ENCODE measurements at places on chromosomes 5 and 9.
A peak's percentile ranks its signal among the peaks of the same experiment; 100 is the strongest.

GRCh38 chr5:87151547-87151946 lies 116.1 kb upstream of the RASA1 start:
- DNase-seq = no peak

GRCh38 chr5:179915406-179915935 lies 7.8 kb upstream of the TBC1D9B start:
- DNase-seq = no peak

DNA sequence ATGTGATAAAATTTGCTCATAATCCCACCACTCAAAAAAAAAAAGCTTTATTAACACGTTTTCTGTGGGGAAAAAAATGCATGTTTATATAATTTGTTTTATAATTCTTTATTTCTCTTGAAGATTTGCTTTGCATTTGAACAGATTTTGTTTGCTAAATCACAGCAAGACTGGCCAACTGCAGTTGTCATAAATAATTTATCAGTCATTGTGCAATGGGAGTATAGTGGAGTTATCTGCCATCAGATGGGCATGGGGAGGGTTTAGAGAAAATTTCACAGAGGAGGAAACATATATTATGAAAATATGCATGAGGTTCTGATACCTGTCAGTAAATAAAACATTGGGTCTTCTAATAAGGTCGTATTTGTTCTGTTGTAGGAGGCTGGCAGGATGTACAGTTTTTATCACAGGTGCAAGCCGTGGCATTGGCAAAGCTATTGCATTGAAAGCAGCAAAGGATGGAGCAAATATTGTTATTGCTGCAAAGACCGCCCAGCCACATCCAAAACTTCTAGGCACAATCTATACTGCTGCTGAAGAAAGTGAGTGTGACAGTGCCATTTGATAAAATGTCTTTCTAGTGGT lies 23.8 kb downstream of the HSDL2 start:
- no peak for DNase-seq

DNA sequence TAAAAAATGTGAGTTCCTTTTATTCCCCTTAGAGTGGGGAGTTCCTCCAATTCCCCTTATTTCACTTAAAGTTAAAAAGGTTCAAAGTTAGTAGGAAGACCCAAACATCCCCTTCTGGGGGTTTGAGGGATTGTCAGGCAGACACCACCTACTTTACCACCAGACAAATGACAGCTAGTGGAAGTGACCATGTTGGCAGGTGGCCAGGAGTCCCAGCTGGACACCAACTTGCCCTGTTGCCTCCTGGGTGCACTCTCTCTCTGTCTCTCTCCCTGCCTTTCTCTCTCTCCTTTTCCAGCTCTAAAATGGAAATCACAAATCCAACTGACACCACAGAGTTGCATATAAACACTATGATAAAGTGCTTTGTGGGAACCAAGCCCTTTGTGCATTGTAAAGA lies 307.7 kb upstream of the TLE4 start:
- no peak for DNase-seq

- no peak for DNase-seq
Observed at GRCh38 chr5:79585116-79585515, 27.1 kb upstream of the TENT2 start.

- DNase-seq = peak; percentile 21
Observed at GRCh38 chr9:131585375-131585774, 40.1 kb downstream of the PRRT1B start.

- no peak for DNase-seq
Observed at GRCh38 chr5:96628406-96628805, 33.8 kb upstream of the CAST start.

GRCh38 chr9:110923601-110924000 lies 114.7 kb downstream of the LPAR1 start:
- DNase-seq = no peak

DNA sequence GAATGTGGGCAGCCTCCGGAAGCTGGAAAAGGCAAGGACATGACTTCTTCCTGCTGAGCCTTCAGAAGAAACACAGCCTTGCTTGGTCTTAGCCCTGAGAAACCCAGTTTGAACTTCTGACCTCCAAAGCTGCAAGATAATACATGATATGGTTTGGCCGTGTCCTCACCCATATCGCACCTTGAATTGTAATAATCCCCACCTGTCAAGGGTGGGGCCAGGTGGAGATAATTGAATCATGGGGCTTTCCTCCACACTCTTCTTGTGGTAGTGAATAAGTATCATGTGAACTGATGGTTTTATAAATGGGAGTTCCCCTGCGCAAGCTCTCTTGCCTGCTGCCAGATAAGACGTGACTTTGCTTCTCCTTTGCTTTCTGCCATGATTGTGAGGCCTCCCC lies 310.9 kb downstream of the PSAT1 start:
- DNase-seq = no peak

DNA sequence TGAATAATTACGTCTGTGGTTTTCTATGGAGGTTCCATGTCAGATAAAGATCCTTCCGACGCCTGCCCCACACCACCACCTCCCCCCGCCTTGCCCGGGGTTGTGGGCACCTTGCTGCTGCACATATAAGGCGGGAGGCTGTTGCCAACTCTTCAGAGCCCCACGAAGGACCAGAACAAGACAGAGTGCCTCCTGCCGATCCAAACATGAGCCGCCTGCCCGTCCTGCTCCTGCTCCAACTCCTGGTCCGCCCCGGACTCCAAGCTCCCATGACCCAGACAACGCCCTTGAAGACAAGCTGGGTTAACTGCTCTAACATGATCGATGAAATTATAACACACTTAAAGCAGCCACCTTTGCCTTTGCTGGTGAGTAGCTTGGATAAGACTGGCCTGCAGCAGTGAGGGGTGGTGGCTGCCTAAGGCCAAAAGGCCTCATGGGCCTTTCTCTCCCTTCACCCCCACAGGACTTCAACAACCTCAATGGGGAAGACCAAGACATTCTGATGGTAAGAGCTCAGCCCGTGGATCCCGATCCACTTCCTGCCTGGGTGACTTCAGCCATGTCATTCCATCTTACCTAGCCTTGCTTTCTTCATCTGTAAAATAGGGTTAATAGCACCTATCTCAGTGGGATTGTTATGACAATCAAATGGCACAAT lies at the start of gene IL3:
Gene IL3 (plus strand): TSS at position 155 of the 661 bp plus-strand sequence. CDS start 52 bp downstream, at position 207.
- no peak for DNase-seq

GRCh38 chr5:35478856-35479682 lies 138.6 kb upstream of the SPEF2 start:
- DNase-seq = no peak

- DNase-seq = no peak
Observed at GRCh38 chr5:54257366-54258118, 52.8 kb downstream of the ARL15 start.

- peak; percentile 63 for DNase-seq
Observed at GRCh38 chr9:131739959-131740648, at the start of gene RAPGEF1. Gene RAPGEF1, minus strand, starts transcription at chr9:131740076. Its CDS starts 246 bp downstream, at chr9:131739830.

- DNase-seq = no peak
Observed at GRCh38 chr5:35202319-35203111, 27.8 kb downstream of the PRLR start.

DNA sequence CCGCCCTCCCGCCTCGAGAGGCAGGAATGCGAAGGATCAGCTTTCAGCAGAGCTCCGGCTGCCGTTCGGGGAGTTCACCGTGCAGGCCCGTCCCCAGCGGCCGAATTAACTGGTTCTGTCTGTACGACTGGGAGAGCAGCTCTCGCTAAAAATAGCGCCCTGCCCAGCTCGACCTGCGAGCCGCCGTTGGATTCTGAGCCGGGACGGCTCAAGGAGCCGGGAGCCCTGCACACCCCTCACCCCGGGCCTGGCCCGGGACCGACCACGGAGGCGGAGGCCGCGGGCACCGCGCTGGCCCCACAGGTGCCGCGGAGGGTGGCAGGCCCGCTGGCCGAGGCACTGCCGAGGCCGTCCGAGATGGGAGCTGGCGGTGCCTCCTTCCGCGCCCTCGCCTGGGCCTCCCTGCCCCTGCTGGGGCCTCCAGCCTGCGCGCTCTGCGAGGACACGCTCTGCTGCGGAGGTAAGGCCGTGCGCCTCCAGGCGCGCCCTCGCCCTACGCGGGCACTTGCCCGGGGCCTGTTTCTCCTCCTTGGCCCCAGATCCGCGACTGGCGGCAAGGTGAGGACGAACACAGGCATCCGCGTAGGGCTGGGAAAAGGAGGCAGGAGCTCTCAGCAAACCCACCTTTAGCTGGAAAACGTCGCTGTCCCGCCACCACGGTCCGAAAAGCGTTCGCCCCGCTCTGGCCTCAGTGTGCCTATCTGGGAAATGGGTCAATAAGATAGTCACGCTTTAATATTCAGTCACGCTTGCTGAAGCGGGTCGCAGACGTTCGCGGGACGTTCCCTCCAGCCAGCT lies 53.1 kb upstream of the DAB2IP start:
- DNase-seq = no peak

DNA sequence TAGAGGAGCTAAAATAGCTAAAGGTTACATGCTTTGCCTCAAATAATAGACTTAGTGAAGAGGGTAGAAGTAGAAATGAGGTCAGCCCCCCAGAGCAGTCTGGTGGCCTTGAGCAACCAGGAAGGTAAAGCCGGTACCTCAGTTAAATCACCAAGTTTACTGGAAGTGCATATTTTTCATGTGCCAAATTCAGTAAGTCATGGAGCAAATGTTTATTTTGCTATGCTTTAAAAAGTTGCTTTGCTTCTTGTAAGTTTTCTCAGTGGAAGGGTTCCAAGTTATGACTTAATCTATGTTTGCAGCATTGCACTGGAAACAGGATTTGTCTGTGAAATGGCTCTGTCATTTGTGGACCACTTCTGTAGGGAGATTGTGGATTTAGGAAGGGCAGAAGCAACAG lies 256.7 kb downstream of the ARRDC3 start:
- no peak for DNase-seq

- DNase-seq = no peak
Observed at GRCh38 chr5:123429221-123429954, 6.2 kb upstream of the CEP120 start.

DNA sequence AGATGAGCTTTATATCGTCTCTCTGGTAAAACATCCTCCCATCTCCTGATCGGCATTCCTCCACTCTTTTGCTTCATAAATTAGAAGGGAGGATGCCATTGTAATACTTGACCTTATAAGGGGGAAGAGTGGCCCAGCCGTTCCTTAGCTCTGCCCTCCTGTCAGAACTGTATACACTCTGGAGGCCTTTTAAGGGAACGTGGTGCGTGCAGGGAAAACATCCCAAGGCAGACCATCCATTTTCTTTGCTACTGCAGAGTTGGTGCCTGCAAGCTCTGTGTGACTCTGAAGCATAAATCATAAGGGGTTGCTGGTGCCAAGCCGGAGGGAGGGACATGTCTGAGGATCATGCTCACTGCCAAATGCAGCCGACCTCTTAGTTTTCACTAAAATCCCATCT lies 90.4 kb downstream of the PGM5 start:
- no peak for DNase-seq

DNA sequence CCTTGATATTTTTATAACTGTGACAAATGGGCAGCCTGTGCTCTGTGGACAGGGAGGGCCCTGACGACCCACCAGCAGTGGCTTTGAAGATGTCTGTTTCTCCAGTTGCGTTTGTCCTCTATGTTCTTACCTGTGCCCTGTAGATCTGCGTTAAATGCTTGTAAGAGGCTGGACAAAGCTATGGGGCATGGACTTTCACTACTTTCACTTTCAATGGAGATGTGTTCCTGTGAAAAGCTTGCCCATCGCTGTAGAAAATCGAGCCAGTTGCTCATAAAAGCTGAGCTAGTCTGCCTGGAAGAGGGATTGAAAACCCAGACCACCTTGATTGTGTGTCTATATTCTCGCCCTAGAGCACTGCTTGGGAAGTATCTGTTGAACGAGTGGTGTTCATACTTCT lies 74.1 kb downstream of the PSAT1 start:
- no peak for DNase-seq

DNA sequence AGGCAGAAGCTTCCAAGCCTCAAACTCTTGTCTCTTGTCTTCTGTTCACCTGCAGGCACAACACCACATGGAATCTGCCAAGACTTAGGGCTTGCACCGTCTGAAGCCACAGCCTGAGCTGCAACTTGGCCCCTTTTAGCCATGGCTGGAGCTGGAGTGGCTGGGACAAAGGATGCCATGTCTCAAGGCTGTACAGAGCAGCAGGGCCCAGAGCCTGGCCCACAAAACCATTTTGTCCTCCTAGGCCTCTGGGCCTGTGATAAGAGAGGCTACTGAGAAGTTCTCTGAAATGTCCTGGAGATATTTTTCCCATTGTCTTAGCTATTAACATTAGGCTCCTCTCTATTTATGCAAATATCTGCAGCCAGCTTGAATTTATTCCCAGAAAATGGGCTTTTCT lies 330.8 kb downstream of the DTWD2 start:
- no peak for DNase-seq

GRCh38 chr5:78182838-78183237 lies 111.7 kb downstream of the AP3B1 start:
- DNase-seq = no peak

GRCh38 chr5:101590384-101590783 lies 687.3 kb upstream of the ST8SIA4 start:
- DNase-seq = no peak

- no peak for DNase-seq
Observed at GRCh38 chr5:159509002-159509660, 178.8 kb upstream of the IL12B start.

DNA sequence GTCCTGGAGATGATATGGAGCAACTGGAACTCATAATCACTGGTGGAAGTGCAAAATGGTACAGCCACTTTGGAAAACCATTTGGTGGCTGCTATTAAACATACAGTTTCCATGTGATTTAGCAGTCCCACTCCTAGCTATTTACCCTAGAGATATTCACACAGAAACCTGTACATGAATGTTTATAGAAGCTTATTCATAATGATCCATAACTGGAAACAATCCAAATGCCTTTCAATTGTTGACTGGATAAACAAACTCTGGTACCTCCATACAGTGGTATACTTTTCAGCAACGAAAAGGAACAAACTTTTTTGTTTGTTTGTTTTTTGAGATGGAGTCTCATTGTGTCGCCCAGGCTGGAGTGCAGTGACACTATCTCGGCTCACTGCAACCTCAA lies 47.7 kb upstream of the RASGRF2 start:
- no peak for DNase-seq

DNA sequence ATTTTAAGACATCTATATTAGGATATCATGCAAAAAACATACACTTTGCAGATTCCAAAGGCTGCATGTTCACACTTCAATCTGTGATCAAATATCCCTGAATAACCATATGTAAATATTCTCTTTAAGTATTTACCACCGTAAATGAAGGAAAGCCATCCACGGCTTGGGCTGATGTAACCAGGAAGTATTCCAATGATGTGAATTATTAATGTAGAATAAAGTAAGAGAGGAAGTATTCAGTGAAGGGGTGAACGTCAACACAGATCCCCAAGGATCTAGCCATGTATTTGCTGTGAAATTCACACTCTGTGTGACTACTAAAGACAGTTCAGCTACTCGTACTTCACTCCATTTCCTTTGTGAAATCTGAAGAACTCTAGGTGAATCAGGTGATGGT lies 75.2 kb downstream of the CDH6 start:
- DNase-seq = no peak

Measured in stimulated activated CD8-positive, alpha-beta memory T cell treated with anti-CD3 and anti-CD28 coated beads, Interleukin-4, amount 100 ng/mL, for 4 hours (primary cell).